Activated CD8-positive, alpha-beta memory T cell treated with anti-CD3 and anti-CD28 coated beads for 1 hour (primary cell): ENCODE measurements at places on chromosomes 4 and X.

DNA sequence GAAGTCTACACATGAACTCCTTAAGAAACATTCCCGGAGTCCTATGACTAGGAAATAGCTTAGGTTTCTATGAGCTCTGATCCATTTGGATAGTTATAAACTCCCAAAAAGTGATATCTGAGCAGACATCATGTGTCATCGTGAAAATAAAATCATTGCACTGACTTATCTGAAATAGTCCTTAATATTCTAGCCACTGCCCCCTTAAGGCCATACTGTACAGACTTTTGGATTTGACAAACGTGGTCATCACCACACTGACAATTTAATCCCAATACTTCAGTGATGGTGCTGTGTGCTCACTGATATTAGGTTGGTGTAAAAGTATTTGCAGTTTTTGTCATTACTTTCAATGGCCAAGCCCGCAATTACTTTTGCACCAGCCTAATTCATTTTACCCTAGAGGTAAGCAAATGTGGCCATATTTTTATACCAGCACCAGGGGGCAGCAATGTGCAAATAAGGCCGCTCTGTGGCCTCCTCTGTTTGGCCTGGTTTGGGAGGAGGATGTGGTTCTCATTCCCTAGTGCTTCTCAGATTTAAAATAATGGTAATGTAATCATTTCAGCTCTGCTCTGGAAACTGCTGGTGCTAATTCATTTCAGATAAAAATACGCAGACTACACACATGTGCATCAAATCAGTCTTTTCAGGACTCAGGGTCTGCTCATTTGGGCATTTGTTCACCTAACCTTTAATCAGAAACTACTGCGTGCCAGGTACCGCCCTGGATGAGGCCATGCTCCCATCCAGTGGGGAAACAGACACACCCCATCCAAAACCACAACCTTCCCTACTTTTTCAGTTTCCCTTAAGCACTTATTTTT lies 196.4 kb upstream of the C1QTNF7 start:
- DNase-seq, result peak; percentile 38

GRCh38 chrX:71250841-71251240 lies 3.1 kb downstream of the ZMYM3 start:
- no peak for DNase-seq

DNA sequence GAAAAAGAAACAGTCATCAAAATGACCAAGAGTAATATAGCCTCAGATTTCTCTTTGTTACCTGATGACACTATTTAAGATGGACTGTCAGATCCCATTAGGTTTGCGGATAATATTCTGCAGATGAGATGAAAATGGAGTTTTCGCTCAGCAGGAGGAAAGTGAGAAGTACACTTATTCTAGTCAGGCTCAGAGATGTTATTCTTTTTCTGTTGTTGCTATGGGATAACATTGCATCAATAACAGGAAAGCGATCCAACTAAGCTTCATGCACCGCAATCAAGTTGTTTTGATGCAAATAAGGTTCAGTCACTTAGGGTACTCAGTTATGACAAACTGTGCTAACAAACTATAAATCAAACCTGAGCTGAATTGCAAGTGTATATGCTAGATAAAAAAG lies 415.0 kb downstream of the CCSER1 start:
- DNase-seq, result no peak

DNA sequence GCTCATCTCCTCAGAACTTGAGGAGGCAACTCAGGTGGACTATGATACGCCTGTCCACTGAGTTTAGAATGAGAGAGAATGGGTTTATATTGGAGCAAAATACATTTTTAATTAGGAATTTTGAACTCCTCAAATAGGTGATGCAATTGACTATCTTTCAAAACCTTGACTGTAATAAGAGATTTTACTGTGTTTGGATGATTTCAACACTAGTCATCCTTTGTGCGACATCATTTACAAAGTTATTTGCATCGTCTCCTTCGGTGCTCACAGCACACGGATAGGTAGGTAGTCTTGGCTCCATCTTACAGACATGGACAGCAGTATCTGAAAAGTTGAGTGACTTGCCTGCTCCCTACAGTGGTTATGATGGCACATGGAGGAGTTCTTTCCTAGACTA lies 67.0 kb downstream of the AASDH start:
- DNase-seq, result no peak

GRCh38 chrX:11461201-11462001 lies 168.2 kb downstream of the AMELX start:
- DNase-seq, result no peak

GRCh38 chrX:44506678-44507077 lies 36.0 kb downstream of the FUNDC1 start:
- DNase-seq, result no peak

DNA sequence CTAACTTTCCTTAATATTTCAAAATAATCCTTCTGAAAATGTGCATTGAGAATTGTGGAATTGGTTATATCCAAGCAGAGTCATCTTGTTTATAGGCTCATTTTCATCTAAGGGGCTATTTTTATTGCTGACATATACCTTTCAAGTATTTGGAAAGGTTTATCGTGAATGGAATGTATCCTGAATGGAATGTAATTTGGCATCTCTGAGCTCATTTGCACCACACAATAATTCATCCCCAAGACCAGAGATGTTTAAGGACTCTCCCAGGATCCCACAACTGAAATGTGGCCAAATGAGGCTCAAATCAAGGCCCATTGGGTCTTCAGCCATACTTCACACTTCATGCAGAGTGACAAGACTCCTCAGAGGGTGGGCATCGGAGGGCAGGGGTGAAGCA lies 7.5 kb upstream of the SETD7 start:
- DNase-seq, result no peak

DNA sequence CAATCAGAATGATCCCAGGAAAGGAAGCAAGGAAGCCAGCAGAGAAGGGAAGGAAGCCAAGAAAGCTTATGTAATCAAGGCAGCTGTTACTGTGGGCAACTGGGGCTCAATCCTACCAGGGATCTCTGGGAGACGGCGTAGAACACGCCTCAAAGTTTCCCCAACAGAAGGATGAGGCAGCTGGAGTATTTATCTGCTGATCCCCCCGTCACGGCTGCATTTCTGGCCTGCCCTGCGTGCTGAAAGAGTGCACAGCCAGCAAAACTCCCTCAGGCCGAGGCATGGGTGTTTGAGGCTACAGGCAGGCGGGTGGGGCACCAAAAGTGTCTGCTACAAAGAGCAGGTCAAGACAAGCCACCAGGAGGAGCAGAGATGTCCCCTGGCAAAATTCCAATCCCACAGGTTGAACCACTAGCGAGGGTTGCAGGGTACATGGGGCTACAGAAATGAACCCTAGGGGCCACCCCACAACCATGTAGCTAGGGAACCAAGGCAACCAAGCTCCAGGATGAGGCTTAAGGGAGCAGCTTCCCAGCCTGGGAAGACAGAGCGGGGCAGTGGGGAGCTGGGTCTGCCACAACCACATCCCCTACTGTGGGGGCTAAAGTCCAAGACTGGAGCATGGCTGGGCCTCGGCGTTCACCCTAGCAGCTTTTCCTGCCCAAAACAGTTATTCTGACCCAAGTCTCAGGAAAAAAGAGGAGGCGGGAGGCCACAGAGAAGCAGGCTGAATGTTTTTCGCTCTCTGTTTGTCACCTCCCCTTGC lies 113.4 kb downstream of the BCOR start:
- no peak for DNase-seq

DNA sequence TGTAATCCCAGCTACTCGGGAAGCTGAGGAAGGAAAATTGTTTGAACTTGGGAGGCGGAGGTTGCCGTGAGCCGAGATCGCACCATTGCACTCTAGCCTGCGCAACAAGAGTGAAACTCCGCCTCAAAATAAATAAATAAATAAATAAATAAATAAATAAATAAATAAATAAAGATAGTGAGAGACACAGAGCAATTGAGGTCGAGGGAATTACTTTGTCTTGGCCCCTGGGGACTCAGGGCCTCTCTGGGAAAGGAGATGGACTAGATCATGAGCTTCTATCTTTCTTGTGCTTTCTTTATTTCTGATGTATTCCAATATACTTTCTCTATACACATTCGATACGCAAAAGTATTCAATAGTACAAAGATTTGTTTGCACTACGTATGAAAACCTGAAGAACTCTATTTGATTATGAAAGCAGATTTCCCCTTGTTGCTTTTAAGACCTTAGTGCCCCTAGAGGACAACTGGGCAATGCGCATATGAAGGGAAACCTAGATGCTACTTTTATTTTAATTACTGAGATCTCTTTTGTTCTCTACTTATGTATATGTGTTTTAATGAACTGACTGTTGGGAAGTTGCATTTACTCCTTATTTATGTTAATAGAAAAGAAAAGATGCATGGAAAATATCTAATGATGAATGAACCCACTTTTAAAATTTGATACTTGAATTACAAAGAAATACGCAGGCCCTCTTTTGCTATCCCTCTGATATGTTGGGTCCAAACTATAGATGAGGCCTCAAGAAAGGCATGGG lies 12.8 kb upstream of the ELOVL6 start:
- no peak for DNase-seq

- DNase-seq, result peak; percentile 25
These were observed 43.7 kb upstream of the TMSB15B start for GRCh38 chrX:103918571-103919269.
